Osteocyte (in vitro differentiated cells): ENCODE measurements at places on chromosomes 4 and X. TPM values are rescaled to one million over a fixed set of nuclear protein-coding genes. Genes with fewer than 3 reads are reported as not detected.
A peak's percentile ranks its signal among the peaks of the same experiment; 100 is the strongest.

The SPANXD gene
- total RNA-seq, result not detected in 2 replicates

- no peak overlapping the region for H3K4me3 ChIP-seq
- no peak for DNase-seq
- peak overlapping the region; percentile 61 for H3K27ac ChIP-seq
- no peaks in the 10 kb centered on the region for H3K36me3 ChIP-seq
Measured at GRCh38 chr4:42482516-42483327, 85.4 kb downstream of the SHISA3 start.

DNA sequence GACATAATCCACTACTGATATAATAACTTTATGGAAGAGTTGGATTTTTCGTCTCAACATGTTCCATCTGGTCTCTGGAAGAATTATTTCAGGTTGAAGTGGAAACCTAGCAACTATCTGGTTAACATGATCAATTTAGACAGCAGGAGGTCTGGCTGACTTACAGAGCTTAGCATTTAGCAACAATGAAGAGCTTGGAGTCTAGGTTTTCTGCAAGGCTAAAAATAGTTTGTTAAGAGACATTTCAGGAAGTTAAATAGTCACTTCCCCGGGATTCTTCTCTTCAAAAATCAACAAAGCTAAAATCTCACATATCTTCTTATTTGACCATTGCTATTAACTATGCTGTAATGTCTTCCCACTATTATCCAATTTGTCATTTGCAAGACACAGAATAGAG, 418.6 kb upstream of the DIPK2B start:
- peak overlapping the region; percentile 6 for H3K27ac ChIP-seq
- H3K4me3 ChIP-seq, result no peak overlapping the region
- no peak for DNase-seq
- no peaks in the 10 kb centered on the region for H3K36me3 ChIP-seq
- H3K4me1 ChIP-seq, result peaks cover 39% of the 10 kb centered on the region
- H3K27me3 ChIP-seq, result no peaks in the 10 kb centered on the region

- peaks cover 6% of the 10 kb centered on the region for H3K36me3 ChIP-seq
- peaks cover 4% of the 10 kb centered on the region for H3K4me1 ChIP-seq
- H3K27me3 ChIP-seq, result peaks cover 3% of the 10 kb centered on the region
- H3K4me3 ChIP-seq, result no peak overlapping the region
- no peak for DNase-seq
Measured at GRCh38 chrX:15723887-15724517, 14.1 kb upstream of the CA5B start.

The ETDB gene
- not detected in 2 replicates for total RNA-seq

DNA sequence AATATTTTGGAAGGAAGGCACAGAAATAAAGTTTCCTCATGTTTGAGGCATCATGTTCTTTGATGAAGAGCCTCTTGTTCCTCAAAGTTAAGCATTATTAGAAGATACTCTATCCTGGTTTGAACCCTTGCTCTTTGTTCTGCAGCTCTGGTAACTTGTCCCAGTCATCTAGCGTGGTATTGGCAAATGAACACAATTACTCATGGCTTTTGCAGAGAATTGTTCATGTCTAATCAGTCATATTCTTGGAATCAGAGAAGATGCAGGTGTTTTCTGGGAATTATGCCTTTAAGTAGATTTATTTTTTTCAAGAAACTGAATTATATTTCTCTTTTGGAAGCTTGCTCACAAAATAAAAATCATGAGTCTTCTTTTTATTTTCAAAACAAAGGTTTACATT, 52.9 kb upstream of the HPGDS start:
- no peaks in the 10 kb centered on the region for H3K36me3 ChIP-seq
- no peaks in the 10 kb centered on the region for H3K4me1 ChIP-seq
- H3K27ac ChIP-seq, result no peak overlapping the region
- H3K27me3 ChIP-seq, result no peaks in the 10 kb centered on the region

DNA sequence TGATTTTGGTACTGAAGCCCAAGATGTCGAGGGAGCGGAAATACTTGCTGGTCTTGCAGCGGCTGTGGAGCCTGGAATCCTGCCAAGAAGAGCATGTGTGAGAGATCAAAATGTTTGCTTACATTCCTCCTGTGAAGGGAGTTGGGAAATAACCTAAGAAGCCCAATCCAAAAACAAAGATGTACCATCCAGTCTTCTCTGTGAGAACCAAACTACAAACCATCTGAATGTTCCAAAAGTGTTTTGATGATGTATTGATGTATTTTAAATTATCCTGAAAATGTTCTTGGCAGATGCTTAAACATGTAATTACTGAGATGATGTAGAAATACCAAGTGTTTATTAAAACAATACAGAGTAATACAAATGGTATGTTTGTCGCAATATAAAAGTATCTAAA, 10.1 kb upstream of the ADH1A start:
- H3K27ac ChIP-seq, result peak overlapping the region; percentile 90
- peaks cover 26% of the 10 kb centered on the region for H3K4me1 ChIP-seq
- no peaks in the 10 kb centered on the region for H3K27me3 ChIP-seq

The FAM200B gene
- total RNA-seq, result 43.8 and 45.0 TPM in 2 replicates

GRCh38 chr4:126262665-126263064, 947.9 kb downstream of the FAT4 start:
- peaks cover 10% of the 10 kb centered on the region for H3K4me1 ChIP-seq
- no peaks in the 10 kb centered on the region for H3K27me3 ChIP-seq
- no peak overlapping the region for H3K27ac ChIP-seq
- no peak overlapping the region for H3K4me3 ChIP-seq
- no peaks in the 10 kb centered on the region for H3K36me3 ChIP-seq

GRCh38 chr4:139229534-139230039, 50.4 kb downstream of the MGARP start:
- DNase-seq, result no peak
- H3K27ac ChIP-seq, result no peak overlapping the region
- H3K36me3 ChIP-seq, result no peaks in the 10 kb centered on the region
- H3K27me3 ChIP-seq, result no peaks in the 10 kb centered on the region
- H3K4me1 ChIP-seq, result peaks cover 2% of the 10 kb centered on the region

DNA sequence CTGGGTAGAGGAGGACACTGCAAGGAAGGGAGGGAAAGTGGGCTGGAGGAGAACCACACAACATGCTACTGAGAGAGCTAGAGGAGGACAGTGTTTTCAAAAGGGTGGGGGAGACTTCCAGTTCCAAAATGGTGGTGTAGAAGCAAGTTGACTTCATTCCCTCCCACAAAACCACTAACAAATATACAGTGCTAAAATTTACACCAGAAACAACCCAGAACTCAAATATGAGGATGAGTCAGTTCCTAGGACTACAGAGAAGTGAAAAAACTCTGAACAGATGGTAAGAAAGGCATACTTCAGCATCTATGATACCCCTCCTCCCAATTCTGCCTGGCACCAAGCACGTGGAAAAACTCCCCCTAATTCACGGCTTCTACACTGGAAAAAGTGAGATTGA, 9.8 kb downstream of the AADAT start:
- H3K4me1 ChIP-seq, result no peaks in the 10 kb centered on the region
- H3K36me3 ChIP-seq, result peaks cover 54% of the 10 kb centered on the region
- H3K4me3 ChIP-seq, result no peak overlapping the region
- DNase-seq, result no peak
- no peaks in the 10 kb centered on the region for H3K27me3 ChIP-seq
- no peak overlapping the region for H3K27ac ChIP-seq

DNA sequence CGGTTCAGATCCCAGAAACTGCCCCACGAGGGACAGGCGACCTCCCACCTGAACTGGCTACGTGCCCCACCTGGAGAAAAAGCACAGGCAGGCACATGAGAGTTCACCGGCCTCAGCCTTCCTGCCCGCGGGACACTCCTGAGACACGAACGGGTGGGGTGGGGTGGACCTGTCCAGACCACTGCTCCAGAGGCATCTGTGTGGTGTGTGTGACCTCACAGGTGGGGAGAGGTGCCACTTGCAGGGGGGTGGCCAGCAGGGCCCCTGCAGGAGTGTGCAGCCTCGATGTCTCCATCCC, 18.5 kb downstream of the NELFA start:
- no peak overlapping the region for H3K4me3 ChIP-seq
- no peak overlapping the region for H3K27ac ChIP-seq
- H3K27me3 ChIP-seq, result no peaks in the 10 kb centered on the region
- peaks cover 19% of the 10 kb centered on the region for H3K36me3 ChIP-seq

- no peak overlapping the region for H3K27ac ChIP-seq
- H3K4me1 ChIP-seq, result no peaks in the 10 kb centered on the region
- no peak overlapping the region for H3K4me3 ChIP-seq
- no peak for DNase-seq
Measured at GRCh38 chr4:125762537-125762936, 447.8 kb downstream of the FAT4 start.

DNA sequence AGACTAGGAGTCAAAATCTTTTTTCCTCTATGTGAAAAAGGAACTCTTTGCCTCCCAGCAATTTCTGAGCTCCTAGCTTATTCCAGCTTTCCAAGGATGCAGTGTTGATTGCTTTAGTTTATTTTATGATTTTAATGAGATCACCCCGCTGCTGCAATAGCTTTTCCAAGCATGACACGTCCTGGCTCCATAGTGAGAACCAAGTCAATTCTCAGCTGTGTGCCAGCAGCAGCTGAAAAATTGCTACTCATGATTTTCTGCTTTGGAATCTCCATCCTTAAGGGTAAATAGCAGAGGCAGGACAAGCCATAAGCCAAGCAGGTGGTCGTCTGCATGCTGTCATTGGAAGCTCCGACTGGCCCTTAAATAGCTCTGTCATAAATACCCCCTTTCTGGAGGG, 64.5 kb downstream of the FTHL17 start:
- H3K4me3 ChIP-seq, result no peak overlapping the region
- H3K36me3 ChIP-seq, result no peaks in the 10 kb centered on the region
- peaks cover 2% of the 10 kb centered on the region for H3K27me3 ChIP-seq
- no peak overlapping the region for H3K27ac ChIP-seq

- no peak overlapping the region for H3K27ac ChIP-seq
- DNase-seq, result no peak
Measured at GRCh38 chrX:120367402-120368109, 5.7 kb downstream of the ATP1B4 start.

The XPNPEP2 gene
- total RNA-seq, result 0.27 and 0.39 TPM in 2 replicates

- no peaks in the 10 kb centered on the region for H3K4me1 ChIP-seq
- H3K36me3 ChIP-seq, result peaks cover 4% of the 10 kb centered on the region
- no peak overlapping the region for H3K4me3 ChIP-seq
- no peak for DNase-seq
- H3K27me3 ChIP-seq, result no peaks in the 10 kb centered on the region
Measured at GRCh38 chrX:45372151-45372550, 171.5 kb upstream of the DIPK2B start.

GRCh38 chrX:275476-275966, 5.7 kb upstream of the PLCXD1 start:
- H3K4me1 ChIP-seq, result peaks cover 9% of the 10 kb centered on the region
- peak overlapping the region; percentile 18 for H3K4me3 ChIP-seq
- H3K27me3 ChIP-seq, result no peaks in the 10 kb centered on the region

- no peak overlapping the region for H3K27ac ChIP-seq
- no peaks in the 10 kb centered on the region for H3K4me1 ChIP-seq
- no peaks in the 10 kb centered on the region for H3K36me3 ChIP-seq
- no peak overlapping the region for H3K4me3 ChIP-seq
- DNase-seq, result no peak
Measured at GRCh38 chr4:131119661-131120060, 2023.7 kb downstream of the C4orf33 start.

GRCh38 chr4:30881985-30882384, 161.8 kb downstream of the PCDH7 start:
- H3K27ac ChIP-seq, result no peak overlapping the region
- no peaks in the 10 kb centered on the region for H3K27me3 ChIP-seq
- H3K36me3 ChIP-seq, result peaks cover 8% of the 10 kb centered on the region
- DNase-seq, result no peak
- no peak overlapping the region for H3K4me3 ChIP-seq
